Gastroesophageal sphincter (tissue), 4 donors: ENCODE measurements at places on chromosomes 7 and 10. TPM values are rescaled to one million over a fixed set of nuclear protein-coding genes. Genes with fewer than 3 reads are reported as not detected.

Gene MYO1G
- 1.5 TPM for total RNA-seq

- ATAC-seq: no peak
Observed at GRCh38 chr7:120833546-120833945, 24.4 kb downstream of the TSPAN12 start.

DNA sequence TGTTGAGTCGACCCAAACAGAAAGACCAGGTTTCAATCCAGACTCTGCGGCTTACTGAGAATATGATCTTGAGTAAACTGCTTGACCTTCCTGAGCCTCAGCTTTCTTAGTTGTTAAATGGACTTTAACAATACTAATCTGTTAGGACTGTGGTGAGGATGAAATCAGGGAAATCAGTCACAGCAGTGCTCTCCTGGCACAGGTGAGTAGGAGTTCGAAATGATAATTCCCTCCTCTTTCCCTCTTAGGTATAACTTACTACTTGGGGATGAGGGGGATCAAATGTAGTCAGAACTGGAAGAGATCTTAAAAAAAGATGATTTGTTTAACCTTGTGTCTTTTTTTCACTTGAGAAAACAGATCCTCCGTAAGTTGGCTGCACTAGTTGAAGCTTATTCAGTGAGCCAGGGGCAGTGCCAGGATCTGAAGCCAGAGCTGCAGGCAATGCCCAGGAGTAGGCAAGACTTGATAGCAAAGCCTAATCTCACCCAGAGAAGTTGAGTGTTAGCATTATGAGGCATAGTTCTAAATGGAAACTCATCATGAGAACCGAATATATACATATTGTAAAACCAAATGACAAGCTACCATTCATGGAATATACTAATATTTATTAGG lies 1.8 kb upstream of the MAGI2 start:
- ATAC-seq: no peak

GRCh38 chr7:33050535-33051318 lies 11.8 kb downstream of the NT5C3A start:
- no peak for ATAC-seq

GRCh38 chr7:5418285-5418582 lies 5.4 kb downstream of the TNRC18 start:
- no peak for ATAC-seq
